ENCODE measurements at places on chromosomes 6 and 20.

DNA sequence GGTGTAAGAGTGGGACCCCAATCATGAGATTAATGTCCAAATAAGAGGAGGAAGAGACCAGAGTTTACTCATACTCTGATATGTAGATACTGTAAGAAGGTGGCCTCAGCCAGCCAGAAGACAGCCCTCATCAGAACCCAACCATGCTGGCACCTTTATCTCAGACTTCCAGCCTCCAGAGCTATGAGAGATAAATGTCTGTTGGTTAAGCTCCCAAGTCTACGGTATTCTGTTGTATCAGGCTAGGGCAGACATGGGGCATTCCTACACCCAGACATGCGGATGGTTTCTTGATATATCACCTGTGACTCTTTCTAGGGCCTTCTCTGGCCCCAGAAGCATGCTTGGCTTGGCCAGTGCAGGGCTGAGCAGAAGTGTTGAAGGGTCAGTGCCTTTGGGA is 247.4 kb upstream of the RIN2 start:
- no peak for DNase-seq

DNA sequence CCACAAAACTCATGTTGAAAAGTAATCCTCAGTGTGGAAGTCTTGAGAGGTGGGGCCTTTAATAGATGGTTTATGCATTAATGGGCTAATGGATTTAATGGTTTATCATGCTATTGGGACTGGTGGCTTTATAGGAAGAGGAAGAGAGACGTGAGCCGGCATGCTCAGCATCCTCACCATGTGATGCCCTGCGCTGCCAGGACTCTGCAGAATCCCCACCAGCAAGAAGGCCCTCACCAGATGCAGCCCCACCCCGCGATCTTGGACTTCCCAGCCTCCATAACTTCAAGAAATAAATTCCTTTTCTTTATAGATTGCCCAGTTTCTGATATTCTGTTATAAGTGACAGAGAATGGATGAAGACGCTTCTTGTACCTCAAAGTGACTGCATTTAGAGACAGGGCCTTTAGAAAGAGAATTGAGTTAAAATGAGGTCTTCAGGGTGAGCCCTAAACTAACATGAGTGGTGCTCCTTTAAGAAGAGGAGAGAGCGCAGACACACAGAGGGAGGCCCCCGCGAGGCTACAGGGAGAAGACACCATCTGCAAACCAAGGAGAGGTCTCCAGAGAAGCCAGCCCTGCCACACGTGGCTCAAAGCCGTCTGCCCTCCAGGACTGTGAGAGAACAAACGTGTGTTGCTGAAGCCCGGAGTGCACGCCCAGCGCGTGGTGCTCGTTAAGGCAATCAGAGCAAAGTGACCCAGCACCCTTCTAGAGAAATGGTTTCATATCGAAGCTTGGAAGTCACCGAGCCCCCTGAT is 56.9 kb downstream of the IRF4 start:
- no peak for DNase-seq

GRCh38 chr6:130216620-130217019 is 6.1 kb downstream of the SAMD3 start:
- DNase-seq = no peak

DNA sequence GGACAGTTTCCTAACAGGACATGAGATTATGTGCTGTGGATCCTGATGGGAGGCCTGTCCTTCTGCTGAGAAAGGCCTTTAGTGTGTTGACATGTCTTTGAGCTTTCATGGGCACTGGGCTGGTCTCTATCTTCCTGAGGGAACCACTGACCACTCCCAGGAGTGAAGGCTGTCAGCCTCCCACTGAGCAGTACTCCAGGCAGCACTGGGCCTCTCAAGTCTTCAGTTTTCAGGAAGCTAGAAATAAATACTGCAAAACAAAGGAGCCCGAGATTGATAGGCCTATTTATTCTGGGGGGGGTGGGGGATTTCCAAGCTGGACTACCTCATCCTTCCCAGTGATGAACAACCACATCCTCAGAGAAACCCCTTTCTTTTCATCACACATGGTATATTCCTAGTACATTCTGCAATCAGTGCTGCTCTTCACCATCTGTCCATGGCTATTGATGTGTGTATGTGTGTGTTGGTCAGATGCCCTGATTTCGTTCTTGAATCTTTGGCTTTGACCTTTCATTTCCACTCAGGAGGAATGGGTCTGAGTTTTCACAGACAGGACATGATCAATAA is 180.9 kb upstream of the SPTLC3 start:
- DNase-seq = no peak

- no peak for DNase-seq
These were observed 85.5 kb downstream of the UNC5CL start for GRCh38 chr6:40953486-40953885.
